ENCODE measurements at places on chromosomes 3 and 15. TPM values are rescaled to one million over a fixed set of nuclear protein-coding genes. Genes with fewer than 3 reads are reported as not detected.

DNA sequence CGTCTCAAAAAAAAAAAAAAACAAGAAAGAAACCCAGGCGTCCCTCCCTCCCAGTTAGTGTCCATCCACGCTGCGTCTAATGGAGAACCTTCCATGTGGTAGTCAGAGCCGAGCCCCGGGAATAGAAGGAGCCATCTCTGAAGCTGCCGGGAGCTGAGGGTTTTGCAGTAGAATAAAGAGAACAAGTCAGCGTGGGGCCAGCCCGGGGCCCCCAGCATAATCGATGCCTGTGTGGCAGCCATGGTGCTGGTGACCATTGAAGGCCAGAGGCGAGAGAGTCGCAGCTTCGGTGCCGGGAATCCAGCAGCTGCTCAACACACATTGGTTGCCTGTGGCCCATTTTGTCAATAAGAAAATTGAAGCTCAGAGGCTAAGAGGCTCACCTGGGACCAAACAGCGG, 151.7 kb downstream of the CHSY1 start:
- DNase-seq, result no peak

Gene CCR5
- total RNA-seq, result not detected

DNA sequence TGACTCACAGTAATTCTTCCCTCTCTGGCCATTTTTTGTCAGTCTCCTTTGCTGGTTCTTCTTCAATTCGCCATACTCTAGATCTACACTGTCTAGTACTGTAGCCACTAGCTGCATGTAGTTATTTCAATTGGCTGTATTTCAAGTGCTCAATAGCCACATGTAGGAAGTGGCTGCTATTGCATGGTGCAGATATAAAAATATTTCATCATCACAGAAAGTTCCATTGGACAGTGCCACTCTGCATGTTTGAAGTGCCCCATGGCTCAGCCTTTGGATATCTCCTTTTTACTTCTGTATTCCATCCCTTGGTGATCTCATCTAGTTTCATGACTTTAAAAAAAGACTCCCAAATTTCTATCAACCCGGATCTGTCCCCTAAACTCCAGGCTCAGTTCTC, 22.1 kb downstream of the PPP2R3A start:
- no peak for DNase-seq

Gene DGKG
- total RNA-seq, result under 0.01 TPM

GRCh38 chr3:61530355-61530754, 31.0 kb upstream of the PTPRG start:
- peak; percentile 42 for DNase-seq

- DNase-seq, result no peak
Measured at GRCh38 chr3:134536781-134537180, 50.9 kb downstream of the CEP63 start.

DNA sequence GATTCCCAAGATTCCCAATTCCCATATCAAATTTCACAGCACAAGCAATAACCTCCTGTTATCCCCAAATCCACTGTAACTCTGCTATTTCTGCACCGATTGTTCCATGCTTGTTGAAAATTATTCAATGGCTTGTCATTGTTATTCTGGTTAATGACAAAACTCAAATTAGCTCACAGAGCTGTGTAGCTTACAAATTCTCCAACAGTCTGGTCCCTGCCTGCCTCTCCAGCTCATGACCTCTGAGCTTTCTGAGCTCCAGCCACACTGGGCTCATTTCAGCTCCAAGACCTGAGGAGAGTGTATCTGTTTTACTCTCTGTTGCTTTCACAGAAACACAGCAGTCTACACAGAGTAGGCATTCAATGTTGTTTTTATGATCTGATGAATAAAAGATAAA, 3.3 kb downstream of the DPPA2 start:
- DNase-seq, result no peak

- no peak for DNase-seq
Measured at GRCh38 chr3:21446027-21446426, 305.0 kb downstream of the ZNF385D start.

DNA sequence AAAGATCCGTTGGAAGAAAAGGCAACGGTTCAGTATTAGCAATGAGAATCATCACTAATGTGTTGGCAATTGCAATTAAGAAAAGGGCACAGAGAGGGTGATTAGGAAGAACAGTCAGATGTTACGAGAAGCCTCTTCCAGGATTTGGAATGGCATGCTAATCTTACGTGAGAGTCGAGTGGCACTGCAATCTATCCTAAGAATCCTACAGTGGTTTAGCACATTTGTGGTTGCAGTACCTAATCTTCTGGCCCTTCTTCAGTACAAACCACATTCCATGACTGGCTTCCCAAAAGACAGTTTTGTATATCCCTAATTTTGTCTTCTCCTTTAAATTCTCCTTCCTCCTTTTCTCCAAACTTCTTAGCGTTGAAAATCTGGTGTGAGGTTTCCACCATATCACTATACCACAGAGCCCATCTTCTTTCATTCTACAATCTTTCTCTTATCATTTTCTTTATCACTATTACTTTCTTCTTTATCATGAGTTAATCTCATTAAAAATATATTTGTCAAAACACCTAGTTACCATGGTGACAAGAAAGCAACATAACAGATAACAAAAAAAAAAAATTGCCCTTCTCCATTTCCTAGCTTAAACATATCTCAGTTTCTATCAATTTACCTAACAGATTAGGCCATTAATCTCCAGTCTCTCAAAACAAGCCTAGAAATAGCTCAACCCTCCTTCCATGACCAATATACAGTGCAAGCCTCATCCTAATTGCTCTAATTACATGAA, 60.1 kb downstream of the IGSF11 start:
- DNase-seq, result no peak

DNA sequence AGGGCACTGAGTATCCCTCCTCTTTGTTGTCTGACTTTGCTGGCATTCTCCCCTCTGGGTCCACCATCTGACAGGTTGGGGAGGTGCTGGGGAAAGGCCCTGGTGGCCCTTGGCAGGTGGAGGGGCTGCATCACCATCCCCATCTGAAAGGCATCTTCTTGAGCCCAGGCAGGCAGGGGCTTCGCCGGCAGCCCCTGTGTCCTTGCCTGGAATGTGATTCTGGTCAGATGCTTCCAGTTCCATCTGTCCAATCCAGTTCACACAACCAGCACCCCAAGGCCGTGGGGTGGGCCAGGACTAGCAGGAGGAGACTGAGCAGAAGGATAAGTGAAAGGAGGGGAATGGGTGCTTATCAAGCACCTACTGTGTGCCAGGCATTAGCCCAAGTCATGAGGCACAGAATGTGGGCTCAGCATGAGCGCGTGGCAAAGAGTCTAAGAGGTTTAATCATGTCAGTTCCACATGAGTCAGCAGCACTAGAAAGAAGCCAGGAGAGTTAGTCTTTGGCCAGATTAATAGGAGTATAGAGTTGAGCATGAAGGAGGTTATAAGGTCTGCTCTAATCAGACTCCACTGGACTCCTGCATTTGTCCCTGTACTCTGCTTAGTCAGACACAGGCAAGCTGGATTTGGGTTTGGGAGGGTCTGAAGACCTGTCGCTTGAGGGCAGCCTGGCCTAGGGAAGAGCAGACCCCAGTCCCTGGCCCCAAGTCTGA, 10.5 kb upstream of the TXNRD3 start:
- no peak for DNase-seq

DNA sequence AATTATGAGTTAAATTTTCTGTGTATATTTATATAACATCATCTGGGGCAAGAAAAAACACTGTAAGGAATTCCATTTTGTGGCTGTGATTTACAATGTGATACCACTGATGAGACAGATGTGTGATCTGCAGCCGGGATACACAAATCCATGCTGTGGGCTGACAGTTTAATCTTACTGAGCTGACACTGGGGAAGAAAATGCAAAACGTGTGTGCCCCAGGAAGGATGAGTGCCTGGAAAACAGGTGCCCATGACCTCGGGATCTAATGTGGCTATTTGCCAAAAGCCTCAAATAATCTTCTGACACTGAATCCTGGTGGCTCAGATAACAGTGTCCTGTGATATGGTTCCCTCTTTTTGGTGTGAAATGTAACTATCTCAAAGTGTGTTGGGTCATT, 10.5 kb downstream of the MYRIP start:
- DNase-seq, result no peak

DNA sequence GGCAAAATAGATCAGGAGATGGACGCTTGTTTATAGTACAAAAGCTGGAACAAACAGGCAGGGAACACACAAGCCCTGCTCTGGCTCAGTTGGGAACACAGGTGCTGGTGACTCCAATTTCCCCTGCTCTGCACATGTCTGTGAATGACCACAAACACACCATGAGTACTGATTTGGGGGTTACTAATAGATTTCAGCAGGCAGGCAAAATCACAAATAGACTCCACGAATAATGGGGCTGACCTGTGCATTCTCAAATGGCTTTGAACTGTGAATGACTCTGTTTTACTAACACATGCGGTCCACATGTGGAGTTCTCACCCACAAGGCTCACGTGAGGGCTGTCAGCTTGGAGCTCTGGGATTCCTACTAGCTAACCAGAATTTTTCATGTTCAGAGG, 3.9 kb downstream of the RTP3 start:
- peak; percentile 13 for DNase-seq

DNA sequence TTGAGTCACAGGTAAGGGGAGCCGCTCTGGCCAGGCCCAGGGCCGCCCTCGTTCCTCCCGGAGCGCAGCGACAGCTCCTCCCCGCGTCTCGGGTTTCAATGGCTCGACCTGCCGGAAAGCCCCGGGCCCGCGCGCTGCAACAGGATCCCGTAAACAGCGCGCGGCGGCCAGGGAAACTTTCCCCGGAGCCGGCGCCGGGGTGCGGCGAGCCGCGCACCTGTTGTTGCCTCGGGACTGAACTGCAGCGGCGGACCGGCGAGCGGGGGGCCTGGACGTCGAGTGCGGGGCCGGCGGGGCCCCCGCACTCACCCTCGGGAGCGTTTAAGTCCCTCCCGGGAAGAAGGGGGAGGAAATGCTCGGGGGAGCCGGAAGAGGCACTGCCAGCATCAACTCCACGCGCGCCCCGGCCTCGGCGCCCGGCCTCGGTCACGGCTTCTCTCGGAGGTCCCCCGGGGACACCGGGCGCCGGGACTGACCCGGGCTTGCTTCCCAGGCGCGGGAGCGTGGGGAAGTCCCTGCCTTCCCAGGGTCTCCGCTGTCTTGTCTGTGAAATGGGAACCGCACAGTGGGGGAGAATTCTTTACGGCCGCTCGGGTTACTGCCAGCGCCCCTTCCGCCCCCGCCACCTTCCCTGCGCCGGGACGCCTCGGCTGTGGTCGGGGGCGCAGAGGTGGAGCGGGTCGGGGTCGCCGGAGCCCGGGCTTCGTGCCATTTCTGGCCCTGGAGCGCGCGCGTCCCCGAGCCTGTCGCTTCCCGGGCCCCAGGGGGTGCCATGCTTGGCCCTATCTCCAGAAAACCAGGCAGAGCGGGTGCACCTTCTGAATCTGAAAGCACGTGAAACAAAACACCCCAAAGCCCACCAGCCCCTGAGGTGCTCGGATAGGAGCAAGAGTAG, 7.5 kb upstream of the PGPEP1L start:
- peak; percentile 65 for DNase-seq

Gene HACD3
- total RNA-seq, result 57.0 TPM

Gene MCF2L2
- 0.64 TPM for total RNA-seq

GRCh38 chr3:141448606-141449220, 38.1 kb upstream of the RASA2 start:
- DNase-seq, result peak; percentile 79

DNA sequence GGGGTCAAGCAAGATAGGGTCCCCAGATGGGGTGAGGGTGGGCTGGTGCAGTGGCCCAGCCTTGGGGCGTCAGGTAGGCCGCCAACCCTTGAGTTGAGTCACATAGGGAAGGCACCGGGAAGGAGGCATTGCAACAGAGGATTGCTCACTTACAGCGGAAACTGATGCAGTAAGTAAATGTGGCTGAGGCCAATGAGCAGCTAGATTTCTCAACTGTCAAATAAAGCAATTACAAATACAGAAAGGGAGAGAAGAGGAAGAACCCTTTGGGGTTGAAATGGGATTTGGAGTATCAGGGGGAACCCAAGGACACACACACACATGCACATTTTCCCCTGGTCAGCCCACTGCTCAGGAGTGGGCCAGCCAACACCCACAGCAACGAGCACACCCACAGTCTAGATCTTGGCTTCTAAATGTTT, 44.0 kb downstream of the CHSY1 start:
- peak; percentile 85 for DNase-seq

DNA sequence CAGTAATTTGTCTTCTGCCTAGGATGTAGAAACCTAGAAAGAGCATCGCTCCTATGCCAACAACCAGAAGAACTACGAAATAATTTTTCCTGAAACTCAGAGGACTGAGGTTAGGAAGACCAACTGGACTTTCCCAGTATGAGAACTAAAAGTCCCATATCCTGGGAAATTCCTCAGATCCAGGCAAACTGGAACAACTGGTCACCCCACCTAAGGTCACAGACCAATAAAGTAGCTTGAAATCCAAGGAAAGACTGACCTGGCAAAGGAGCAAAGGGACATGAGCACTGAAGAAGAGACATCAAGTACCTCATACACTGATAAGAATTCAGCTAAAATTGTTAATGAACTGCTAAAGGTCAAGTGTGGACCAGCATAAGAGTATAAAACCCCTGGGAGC, 6.6 kb downstream of the RPL39L start:
- no peak for DNase-seq

DNA sequence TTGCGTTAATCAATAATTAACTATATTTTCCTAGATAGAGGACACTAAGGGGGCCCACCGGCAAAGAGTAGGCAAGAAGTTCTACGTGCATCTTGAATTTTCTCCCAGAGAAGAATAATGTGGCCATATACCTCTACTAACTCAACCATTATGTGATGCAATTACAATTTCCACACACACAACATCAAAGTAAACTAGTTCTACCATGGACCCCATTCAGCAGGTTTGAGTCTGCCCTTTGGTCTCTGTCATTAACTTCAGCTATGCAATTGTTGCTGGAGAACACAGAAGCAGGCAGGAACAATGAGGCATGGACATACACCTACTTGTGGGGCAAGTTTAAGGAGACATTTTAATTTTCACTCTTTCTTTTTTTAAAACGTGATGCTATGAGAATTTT, 705.9 kb downstream of the PDCD6IP start:
- no peak for DNase-seq

DNA sequence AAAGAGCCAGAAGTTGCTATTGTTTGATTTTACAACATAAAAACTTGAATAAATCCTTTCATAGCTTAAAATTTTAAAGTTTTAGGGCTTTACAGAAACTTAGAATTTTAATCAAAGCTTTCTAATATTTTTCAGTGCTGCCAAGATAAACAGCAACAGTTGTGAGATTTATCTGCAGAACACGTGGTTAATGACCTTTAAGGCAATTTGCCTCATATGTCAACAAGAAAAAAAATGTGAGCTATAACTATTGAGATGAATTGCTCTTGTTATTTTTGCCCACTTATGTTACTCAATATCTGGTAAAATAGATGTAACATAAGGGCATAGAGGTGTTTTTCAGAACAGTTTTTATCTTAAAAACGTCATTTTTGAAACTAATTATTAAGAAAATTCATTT, 96.7 kb upstream of the NECTIN3 start:
- DNase-seq, result no peak
